ENCODE measurements at places on chromosomes 1 and 21.

- DNase-seq = no peak
These were observed 20.9 kb downstream of the GADD45A start for GRCh38 chr1:67705735-67706453.

DNA sequence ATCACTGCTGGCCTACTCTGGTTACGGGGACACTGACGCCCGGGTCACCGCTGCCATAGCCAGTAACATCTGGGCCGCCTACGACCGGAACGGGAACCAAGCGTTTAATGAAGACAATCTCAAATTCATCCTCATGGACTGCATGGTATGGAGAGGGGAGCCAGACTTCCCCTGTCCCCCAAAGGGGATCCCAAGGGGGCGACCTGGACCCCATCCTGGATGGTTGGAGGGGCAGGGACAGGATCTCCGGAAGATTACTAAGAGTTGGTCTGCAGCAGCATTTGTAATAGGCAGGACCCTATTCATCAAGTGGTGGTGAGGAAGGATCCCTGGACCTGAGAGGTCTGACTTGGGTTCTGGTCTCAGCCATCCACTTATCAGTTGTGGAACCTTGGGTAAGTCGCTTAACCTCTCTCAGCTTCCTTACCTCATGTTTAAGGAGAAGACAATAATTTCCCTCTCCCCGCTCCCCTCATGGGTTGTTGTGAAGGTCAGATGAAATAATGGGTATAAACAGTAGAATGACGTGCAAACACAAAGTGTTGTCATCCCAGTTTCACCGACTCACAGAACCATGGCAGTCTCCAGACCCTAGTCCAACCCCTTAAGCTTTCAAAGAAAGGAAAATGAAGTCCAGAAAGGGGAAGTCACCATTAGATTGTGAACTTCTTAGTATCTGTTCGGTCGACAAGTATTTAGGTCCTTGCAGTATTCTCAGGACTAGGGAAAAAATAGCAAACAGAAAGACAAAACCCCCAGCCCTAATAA is 883 bp downstream of the LAMTOR2 start:
- DNase-seq = no peak

- no peak for DNase-seq
These were observed 8.1 kb downstream of the COL8A2 start for GRCh38 chr1:36116901-36117300.

- DNase-seq = no peak
These were observed 198.8 kb downstream of the AMY1C start for GRCh38 chr1:103948526-103948925.

- DNase-seq = no peak
These were observed 3.6 kb upstream of the HHAT start for GRCh38 chr1:210325026-210325670.

- no peak for DNase-seq
These were observed 18.5 kb downstream of the KCNK1 start for GRCh38 chr1:233632436-233632835.

DNA sequence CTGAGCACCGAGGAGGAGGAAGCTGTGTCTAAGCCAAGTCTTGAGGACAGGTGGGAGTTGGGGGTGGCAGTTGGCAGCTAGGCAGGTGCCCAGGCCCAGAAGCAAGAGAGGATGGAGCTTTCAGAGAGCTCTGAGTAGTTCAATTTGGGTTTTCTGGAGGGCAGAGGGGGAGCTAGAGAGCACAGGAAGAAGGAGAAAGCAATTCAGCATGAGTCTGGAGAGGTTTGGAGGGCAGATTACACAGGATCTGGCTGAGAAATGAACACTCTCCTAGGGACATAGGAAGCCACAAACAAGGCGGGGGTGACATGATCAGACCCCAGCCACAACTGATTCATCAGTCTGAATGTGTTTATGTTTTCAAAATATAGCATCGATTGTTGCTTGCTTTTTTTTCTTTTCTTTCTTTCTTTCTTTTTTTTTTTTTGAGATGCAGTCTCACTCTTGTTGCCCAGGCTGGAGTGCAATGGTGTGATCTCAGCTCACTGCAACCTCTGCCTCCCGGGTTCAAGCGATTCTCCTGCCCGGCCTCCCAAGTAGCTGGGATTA is 23.8 kb downstream of the PTPRF start:
- no peak for DNase-seq

DNA sequence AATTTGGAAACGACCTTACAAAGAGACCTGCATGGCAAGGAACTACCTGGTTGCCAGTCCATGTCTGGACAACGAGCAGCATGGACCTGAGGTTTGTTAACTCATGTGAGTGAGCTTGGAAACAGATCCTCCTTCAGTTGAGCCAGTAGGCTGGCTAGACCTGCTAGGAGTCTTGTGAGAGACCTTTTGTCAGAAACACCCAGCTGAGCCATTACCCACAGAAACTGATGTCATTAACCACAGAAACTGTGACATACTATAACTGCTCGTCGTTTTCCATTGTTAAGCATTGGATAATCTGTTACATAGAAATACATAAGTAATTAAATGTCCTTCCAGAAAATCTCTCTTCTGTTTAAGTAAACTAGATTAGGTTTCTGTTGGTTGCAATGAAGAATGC is 211.1 kb upstream of the C21orf91 start:
- no peak for DNase-seq

DNA sequence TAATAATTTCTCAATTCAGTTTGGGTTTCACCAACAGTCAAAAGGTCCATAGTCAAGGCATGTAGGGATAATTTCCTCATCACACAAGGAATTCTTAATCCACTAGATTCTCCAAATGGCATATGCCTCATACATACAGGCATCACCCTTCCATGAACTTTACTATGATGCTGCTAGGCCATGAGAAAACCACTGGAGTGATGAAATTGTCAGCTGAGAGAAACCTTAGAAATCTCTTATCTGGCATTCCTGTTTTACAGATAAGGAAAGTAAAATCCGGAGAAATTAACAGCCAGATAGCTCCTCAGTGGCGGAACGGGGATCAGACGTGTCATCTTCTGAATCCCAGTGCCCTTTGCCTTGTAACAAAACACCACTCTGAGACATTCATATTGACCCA is 274.4 kb downstream of the NTNG1 start:
- no peak for DNase-seq

DNA sequence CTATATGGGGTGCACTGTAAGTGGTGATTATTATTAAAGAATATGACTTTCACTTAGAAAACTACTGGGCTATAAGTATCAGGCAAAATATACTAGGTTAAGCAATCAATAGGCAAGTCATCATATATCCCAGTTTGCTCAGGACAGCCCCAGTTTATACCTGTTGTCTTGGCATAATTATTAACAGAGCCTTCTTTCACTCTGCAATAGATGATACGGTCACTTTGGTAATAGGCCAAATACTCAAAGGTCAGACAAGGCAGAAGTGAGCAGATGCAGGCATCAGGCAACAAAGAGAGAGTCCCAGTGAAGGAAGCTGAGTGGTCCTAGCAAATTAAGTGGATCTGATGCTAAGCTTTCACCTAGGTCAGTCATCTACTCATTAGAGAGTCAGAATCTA is 599.9 kb downstream of the LMO4 start:
- DNase-seq = no peak

GRCh38 chr1:113983391-113983790 is 4.1 kb downstream of the OLFML3 start:
- DNase-seq = no peak

GRCh38 chr1:200929530-200930278 is 35.0 kb downstream of the INAVA start:
- DNase-seq = no peak

DNA sequence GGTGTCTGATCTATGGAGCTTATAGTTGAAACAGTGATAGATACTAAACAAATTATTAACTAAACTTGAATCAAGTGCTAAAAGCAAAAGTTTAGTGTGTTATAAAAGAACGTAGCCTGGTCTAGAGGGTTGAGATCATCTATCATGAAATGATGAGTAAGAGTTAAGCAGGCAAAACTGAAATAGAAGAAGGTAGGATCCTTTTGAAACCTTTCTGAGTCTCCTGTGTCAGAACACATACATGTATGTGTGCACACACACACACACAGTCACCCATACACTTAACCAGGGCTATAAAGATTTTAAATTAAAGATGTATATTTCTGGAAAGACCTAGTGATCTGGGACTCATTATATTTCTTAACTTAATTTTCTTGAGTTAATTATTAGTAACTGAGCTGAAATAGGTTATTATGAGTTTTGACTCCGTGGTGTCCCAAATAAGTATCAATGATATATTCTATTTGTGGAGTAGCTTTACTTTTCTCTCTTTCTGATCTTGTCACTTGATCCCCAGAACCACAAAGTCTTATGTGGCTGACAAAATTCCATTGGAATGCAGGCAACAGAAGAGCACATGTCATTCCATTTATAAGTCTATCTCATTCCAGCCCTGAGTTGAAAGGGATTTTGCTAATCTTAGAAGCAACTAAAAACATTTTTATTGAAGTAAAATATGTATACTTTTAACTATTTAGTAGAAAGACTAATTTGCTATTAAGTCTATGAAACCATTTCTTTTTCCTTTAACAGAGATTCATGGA is 70.7 kb downstream of the PRRX1 start:
- no peak for DNase-seq

- DNase-seq = no peak
These were observed 245.2 kb downstream of the SDCCAG8 start for GRCh38 chr1:243501002-243501401.

DNA sequence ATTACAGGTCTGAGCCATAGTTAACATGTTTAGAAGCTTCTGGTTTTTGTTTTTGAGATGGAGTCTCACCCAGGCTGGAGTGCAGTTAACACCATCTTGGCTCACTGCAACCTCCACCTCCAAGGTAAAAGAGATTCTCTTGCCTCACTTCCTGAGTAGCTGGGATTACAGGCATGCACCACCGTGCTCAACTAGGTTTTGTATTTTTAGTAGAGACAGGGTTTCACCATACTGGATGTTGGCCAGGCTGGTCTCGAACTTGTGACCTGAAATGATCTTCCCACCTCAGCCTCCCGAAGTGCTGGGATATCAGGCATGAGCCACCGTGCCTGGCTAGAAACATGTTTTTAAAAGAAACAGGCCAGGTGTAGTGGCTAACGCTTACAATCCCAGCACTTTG is 10.5 kb downstream of the NDUFS5 start:
- no peak for DNase-seq

DNA sequence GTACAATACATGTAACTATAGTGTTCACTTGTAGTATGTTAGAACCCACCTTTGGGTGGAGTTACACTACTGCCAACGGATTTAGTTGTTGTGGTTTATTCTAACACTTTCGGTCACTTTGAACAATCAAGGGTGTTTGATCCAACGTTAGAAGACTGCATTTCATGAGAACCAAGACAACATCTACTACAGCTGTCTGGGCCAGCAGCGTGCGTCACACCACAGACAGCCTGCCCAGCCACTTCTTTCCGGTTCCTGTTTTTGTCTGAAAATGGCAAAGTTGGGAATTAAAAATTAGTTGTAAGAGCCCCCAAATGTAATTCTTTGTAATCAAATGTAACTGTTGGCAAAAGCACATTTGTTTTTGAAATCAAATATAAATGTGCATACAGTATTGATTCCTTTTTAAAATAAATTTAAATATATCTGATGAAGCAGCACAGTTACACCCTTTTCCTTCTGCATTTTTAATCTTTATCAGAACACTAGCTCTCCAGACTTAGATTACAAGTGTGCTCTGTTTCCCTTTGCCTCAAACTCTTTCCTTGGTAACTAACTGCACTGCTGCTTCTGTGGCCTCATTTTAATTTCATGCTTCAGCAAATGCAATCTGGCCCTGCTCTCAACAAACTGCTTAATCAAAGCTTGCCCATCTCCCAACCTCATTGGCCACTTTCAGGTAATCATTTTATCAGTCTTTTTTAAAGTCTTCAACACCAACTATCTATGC is 86.6 kb upstream of the DPH5 start:
- DNase-seq = peak; percentile 74

DNA sequence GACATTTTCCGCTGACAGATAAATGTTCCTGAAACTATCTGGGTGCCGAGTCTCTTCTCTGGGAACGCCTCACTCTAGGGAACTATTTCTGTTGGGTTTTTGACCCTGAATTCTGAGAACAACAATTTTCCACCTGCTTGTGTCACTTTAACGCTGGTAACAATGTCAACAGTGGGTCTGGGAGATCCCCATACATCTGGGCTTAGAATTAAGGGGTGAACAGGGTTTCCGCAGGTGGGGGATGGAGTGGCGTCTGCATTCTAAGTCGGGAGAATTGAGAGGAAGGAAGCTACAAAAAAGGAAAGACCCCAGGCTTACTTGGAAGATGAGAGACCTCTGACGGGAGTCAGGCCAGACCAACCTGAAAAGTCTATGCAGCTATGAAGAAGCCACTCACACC is 8.7 kb downstream of the CD247 start:
- DNase-seq = no peak

GRCh38 chr1:206551986-206552326 is 44.6 kb downstream of the RASSF5 start:
- peak; percentile 70 for DNase-seq

DNA sequence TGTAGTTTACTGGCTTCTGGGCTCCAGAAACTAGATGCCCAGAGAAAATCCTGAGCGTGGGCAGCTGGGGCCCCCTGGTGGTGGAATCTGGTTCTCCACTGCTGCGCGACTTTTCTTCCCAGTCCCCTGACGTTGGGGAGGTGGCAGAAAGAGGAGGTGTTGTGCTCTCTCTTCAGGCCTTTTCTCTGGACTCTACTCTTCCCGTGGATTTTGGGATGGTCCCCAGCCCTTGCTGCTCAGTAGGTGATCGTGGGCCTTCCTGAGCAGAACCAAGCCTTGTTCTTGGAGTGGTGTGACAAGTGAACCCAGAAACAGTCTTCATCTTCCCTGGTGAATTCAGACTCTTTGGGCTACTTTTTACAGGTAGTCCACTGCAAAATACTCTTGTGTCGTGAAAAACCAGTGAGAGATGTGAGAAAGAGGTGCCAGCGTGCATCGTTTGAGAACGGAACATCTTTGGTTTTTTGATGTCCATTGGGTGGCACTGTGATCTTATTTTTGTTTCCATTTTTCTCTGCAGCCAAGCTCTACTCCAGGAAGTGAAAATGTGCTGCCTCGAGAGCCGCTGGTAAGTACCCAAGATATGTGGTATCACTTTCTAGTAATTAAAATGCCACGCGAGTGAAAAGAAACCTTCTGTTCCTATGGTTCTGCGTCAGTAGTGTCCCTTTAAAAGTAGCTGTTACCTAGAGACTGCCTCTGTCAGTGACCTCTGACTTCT is 20.2 kb downstream of the PEX14 start:
- peak; percentile 28 for DNase-seq

Data from T-helper 22 cell (primary cell).